AG20443 (cell line): ENCODE measurements at places on chromosomes 5 and 9.

- DNase-seq, result no peak
These were observed 38.9 kb downstream of the GABRB2 start for GRCh38 chr5:161507591-161507990.

GRCh38 chr5:9722601-9723180 is 92.5 kb upstream of the TAS2R1 start:
- DNase-seq, result no peak

DNA sequence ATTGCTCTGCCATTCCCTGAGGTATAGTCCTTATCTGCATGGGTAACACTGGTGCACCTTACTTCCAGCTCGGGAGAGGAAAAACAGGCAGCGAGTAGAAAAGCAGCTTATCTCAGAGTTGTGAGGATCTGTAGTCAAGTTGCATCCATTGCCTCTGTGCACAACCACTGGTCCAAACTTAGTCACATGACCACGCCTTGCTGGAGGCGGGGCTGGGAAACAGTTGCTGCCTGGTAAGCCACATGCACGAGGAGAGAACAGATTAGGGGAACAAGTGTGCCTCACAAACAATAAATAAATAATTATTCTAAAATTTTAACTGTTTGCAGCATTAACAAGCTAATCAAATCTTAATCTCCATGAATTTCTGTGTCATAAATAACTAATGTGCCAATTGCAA is 18.6 kb downstream of the ZNF622 start:
- DNase-seq, result no peak

- DNase-seq, result no peak
These were observed 49.1 kb upstream of the GADD45G start for GRCh38 chr9:89555451-89556375.

DNA sequence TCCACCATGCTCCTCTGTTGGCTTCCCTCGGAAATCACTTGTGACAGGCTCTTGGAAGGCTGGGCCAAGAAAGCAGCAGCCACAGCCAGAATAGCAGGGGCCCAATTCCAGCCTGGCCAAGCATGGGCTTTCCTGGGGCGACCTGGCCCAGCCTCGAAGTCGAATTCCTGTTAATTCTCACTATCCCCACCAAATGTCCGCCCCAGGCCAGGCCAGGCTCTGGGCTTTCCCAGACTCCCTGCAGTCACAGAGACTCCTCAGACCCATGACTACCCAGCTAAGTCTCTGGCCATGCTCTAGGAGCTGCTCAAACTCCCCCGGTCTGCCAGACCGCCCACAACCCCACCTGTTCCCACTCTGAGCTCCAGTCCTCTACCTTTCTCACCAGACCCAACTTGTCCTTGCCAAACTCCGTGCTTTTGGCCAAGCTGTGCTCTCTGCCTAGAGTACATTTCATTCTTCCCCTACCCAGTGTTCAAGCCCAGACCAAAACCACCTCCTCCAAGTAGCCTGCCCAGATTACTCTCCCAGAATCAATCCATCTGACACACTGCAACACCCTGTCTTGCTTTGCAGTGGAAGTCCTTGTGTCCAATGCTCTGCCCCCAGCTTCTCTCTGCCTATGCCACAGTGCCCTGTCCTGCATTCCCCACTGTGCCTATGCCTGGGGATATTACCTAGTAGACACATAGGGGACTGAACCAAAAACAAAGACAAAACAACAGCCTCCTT is 26.2 kb downstream of the SHB start:
- no peak for DNase-seq

DNA sequence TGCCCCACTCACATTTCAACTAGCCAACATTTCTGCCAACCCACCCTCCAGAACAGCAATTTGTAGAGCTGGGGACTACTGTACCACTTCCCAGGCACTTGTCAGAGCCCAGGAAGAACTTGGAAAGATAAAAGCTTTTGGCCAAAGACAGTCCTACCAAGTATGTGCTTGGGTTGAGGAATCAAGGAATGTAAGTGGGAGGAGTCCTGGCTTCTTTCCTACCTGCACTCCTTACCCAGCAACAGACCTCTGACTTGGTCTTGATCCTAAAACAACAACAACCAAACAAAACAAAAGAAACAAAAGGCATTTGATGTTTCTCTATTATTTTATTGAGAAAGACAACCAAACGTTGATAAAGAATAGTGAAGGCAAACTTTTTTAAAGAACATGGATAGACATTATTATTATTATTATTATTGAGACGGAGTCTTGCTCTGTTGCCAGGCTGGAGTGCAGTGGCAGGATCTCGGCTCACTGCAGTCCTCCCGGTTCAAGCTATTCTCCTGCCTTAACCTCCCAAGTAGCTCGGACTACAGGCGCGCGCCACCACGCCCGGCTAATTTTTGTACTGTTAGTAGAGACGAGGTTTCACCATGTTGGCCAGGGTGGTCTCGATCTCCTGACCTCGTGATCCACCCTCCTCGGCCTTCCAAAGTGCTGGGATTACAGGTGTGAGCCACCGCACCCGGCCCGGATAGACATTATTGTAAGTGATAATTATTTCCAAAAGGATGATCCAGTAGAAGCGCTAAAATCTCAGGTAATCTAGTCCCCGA is 33.5 kb downstream of the ANXA2R start:
- peak; percentile 35 for DNase-seq

DNA sequence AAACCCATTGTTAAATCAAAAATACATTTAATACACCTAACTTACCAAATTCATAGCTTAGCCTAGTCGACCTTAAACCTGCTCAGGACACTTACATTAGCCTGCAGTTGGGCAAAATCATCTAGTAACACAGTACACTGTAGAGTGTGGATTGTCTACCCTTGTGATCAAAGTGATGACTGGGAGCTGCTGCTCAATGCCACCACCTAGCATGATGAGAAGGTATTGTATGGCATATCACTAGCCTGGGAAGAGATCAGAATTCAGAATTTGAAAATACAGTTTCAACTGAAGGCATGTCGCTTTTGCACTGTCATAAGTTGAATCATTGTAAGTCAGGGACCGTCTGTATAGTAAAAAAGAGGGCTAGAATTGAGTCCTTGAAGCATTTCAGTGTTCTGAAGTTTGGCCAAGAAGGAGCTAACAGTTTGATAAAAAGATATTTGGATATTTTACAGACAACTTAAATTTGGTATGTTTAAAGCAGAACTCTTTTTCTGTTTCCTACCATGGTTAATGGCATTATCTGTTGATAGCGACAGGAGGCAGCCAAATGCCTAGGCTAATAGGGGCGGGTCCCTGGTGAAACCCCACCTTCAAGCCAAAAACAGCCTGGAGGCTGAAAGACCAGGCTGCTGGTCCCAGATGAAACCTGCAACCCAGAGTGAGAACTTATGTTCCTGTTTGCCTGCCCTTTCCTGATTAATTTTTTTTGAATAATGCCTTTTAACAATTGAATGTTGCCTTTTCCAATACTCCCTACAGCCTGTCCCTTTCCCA is 23.0 kb downstream of the SMIM15 start:
- DNase-seq, result peak; percentile 19

- DNase-seq, result peak; percentile 23
These were observed 48.7 kb downstream of the PIK3R1 start for GRCh38 chr5:68264024-68264956.

DNA sequence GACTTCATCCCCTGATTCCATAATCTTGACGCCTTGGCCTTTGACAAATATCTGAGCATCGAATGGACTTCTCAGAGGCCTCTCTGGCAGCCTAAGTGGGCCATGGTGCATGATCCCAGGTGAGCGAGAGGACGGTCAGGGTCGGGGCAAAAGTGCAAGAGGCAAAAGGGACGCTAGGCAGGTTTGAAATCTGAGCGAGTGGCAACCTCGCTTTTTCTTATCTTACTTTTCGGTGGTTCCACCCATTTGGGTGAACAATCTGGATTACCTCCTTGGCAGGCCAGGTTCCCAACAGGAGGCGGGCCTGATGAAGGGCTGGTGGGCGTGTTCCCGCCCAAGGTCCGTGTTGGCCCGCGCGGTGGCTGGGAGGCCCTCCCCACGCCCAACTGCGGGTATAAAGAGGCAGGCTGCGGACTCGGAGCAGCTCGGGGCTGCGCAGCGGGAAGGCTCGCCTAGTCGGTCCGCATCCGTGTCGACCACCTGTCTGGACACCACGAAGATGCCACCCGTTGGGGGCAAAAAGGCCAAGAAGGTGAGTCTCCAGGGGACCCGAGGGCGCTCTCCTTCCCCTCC is at the start of gene BHMT:
Gene BHMT, plus strand, starts transcription at position 423 of the 573 bp plus-strand sequence. Its CDS starts 77 bp downstream, at position 500.
- no peak for DNase-seq

DNA sequence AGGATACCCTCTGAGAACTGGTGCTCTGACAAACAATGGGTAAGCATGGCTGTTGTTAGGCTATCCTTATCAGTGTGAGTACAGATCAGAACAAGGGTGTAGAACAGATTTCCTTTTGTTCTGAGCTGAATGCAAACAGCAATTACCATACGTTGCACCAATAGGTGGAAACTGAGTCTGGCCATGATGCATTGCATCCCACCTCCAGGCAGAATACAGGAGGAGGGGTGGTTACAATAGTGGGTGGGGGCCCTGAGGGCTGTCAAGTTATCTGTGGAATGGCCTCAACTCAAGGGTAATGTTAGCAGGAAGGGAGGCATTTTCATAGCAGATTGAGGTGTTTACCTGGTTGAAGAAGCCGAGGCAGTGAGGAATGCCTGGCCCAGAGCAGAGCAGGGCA is 54.3 kb upstream of the GLRX start:
- no peak for DNase-seq

DNA sequence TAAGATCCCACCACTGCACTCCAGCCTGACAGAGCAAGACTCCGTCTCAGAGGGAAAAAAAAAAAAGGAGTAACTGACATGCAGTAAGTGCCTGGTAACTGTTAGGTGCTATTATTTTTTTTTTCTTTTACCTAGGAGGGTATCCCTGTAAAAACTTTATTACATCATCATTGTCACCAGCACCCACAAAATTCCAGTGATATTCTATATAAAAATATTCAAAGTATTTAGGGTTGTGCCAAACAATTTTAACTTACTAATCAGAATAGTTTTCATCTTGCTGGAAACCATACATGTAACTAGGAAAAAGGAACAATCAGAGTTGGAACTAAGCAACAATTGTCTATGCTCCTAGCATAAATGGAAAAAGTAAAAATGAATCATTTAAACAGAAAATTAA is 112.4 kb downstream of the SSBP2 start:
- no peak for DNase-seq

- DNase-seq, result no peak
These were observed at the start of gene GABRG2 for GRCh38 chr5:162067655-162068411. GABRG2 (plus strand) TSS chr5:162067773; CDS start chr5:162068000, 227 bp downstream.
